ENCODE measurements at places on chromosomes 12 and 14. TPM values are rescaled to one million over a fixed set of nuclear protein-coding genes. Genes with fewer than 3 reads are reported as not detected.

Gene FOXN4
- not detected for total RNA-seq

Gene ACRBP
- total RNA-seq: 0.34 TPM

Gene BMP4
- 6.9 TPM for total RNA-seq

Gene ERP27
- 0.79 TPM for total RNA-seq

Gene NGB
- total RNA-seq: not detected

Gene EDDM3A
- not detected for total RNA-seq
